ENCODE measurements at places on chromosomes 4 and X. TPM values are rescaled to one million over a fixed set of nuclear protein-coding genes. Genes with fewer than 3 reads are reported as not detected.

TREX2 gene
- total RNA-seq: 1.4 TPM

GYPE gene
- total RNA-seq: 0.29 TPM

RPA4 gene
- 2.3 TPM for total RNA-seq

TKTL2 gene
- total RNA-seq: not detected

PDGFRA gene
- total RNA-seq: 3.2 TPM

DNA sequence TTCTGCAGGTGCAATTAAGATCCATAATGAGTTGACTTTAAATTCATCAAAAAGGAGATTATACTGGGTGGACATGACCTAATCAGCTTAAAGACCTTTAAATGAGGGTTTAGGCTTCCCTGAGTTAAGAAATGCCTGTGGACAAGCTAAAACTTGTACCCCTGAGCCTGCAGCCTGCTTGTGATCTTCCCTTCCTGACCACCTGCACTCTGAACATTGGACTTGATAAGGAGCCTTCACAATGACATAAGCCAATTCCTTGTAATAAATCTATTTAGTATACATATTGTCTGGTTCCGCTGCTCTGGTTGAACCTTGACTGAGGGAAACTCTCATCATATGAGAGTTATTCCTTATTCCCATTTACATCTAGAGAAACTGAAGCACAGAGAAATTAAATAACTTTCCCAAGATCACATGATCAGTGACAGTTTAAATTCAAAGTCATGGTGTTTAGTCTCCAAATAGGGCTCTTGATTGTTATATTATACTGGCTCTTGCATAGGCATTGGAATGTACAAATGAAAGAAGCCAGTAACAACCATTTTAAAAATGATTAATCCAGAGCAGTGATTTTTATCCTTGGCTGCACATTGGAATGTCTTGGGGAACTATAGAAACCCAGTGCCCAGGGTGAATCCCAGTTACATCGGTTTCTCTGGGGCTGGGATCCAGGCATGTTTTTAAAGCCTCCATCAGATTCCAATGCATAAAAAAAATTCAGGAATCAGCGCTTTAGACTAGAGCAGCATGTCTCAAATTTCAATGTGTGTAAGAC is 136.1 kb downstream of the MSL3 start:
- no peak for DNase-seq

DNA sequence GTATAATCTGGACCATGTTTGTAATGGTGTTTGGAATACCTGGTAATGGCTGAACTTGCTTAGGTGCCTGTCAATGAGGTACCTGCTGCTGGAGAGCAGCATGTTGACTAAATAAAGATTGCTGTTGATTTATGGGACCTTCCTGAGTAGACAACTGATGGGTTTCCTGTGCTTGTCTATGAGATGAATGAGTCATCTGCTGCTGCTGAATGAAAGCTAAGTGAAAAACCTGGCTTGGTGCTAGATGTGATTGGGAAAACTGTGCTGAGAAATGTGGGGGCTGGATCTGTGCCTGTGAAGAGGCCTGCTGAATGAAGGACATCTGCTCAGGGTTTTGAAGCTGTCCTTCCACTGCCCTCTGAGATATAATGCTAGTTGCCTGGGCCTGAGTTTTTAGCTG is 69.6 kb downstream of the WNK3 start:
- no peak for DNase-seq

DNA sequence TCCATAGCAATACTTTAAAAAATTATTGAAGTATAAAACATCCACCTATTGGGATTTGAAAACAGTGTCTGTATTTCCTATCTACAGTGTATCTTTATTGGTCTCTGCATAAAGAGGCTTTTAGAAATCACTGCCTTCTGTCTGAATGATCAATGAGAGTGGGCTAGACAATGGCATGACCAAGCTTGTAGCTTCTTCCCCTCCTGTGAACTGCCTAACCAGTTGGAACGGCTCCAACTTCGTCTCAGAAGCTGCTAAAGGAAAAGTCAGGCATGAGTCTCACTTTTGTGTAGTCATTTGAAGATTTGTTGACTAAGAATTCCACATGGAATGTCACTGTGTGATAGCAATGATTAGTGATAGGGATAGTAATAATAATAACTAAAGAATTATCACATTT is 64.2 kb downstream of the INTS12 start:
- DNase-seq: no peak

- DNase-seq: no peak
Observed at GRCh38 chrX:6225288-6225910, 3.3 kb downstream of the NLGN4X start.

- DNase-seq: no peak
Observed at GRCh38 chr4:80806472-80806871, 224.0 kb upstream of the BMP3 start.

GRCh38 chr4:54363037-54363436 is 133.9 kb downstream of the PDGFRA start:
- DNase-seq: no peak

DNA sequence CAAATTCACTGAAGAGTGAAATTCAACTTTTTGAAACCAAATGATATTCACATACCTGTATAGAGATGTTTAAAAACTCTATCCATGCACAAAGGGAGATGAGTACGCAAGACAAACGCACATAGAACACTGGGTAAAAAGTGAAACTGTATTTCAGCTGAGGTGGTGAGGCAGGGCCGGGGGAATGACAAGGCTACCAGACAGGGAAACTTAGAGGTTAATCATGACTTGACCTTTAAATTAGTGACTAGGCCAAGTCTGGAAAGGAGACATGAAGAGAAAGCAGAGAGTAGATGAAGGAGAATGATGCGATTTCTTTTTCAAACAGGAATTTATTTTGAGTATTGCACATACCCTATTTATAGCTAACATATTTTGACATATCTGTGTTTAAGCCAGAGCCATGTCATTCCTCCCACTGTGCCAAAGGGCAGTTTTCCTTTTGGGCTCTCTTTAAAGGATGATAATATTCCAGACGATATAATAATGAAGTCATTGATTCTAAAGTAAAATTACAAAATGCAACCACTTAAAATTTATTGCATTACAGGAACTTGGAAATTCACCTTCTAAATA is 49.4 kb downstream of the ARHGEF6 start:
- no peak for DNase-seq

GRCh38 chrX:14497184-14497666 is 32.1 kb upstream of the GLRA2 start:
- no peak for DNase-seq

GRCh38 chr4:168739886-168740285 is 243.0 kb downstream of the PALLD start:
- no peak for DNase-seq

GRCh38 chr4:103002551-103002950 is 17.0 kb downstream of the SLC9B1 start:
- DNase-seq: peak; percentile 10

GRCh38 chr4:20219521-20219920 is 32.2 kb upstream of the SLIT2 start:
- DNase-seq: no peak

GRCh38 chr4:75287738-75288517 is 226.3 kb downstream of the RCHY1 start:
- no peak for DNase-seq
